ENCODE measurements at places on chromosomes 5 and 9.
A peak's percentile ranks its signal among the peaks of the same experiment; 100 is the strongest.

- no peak for DNase-seq
Measured at GRCh38 chr5:172534229-172535107, 80.1 kb upstream of the SH3PXD2B start.

- DNase-seq = no peak
Measured at GRCh38 chr5:108334225-108334624, 47.7 kb downstream of the FBXL17 start.

DNA sequence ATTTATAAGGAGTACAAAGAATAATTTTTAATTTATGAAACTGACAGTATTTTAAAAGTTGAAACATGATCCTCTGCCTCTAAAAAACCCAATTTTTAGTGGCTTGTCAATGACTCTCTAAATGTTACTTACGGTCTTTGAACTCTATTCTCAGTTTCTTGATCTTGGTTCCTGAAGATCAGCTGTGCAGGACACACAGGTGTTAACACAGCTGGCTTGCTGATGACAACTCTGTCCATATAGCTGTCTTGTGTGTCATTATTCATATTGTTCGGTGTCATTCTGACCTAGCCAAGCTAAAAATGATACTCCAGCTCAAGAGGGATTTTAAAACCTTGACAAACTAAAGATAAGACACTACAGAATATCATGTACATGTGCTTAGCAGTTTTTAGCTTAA, 314.5 kb downstream of the CCDC171 start:
- no peak for DNase-seq

DNA sequence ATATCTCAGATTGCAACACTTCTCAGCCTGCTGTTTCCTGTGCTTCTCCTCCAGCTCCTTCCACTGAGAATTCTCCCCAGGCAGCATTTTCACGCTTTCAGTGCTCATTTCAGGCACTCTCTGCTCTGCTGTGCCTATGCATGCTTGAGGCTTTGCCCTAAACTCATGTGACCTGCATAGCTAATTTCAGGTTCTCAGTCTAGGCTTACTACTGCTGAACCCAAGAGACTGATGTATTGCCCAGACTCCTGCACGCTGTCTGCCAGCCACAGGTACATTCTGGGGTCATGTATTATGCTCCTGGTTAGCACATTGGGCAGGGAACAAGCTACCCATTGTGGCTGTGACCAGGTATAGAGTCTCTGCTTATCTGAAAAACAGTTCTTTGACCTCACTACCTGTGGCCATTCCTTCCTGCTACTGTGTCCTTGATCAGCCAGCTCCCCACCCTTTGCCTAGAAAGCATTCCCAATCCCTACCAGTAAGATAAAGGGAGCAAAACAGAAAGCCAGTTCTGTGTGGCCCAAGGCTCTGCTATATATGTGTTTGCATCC, 34.7 kb downstream of the PIP5K1B start:
- no peak for DNase-seq

- no peak for DNase-seq
Measured at GRCh38 chr5:96318569-96319110, 114.4 kb downstream of the PCSK1 start.

GRCh38 chr5:102040326-102040725, 255.8 kb downstream of the SLCO4C1 start:
- DNase-seq = no peak

DNA sequence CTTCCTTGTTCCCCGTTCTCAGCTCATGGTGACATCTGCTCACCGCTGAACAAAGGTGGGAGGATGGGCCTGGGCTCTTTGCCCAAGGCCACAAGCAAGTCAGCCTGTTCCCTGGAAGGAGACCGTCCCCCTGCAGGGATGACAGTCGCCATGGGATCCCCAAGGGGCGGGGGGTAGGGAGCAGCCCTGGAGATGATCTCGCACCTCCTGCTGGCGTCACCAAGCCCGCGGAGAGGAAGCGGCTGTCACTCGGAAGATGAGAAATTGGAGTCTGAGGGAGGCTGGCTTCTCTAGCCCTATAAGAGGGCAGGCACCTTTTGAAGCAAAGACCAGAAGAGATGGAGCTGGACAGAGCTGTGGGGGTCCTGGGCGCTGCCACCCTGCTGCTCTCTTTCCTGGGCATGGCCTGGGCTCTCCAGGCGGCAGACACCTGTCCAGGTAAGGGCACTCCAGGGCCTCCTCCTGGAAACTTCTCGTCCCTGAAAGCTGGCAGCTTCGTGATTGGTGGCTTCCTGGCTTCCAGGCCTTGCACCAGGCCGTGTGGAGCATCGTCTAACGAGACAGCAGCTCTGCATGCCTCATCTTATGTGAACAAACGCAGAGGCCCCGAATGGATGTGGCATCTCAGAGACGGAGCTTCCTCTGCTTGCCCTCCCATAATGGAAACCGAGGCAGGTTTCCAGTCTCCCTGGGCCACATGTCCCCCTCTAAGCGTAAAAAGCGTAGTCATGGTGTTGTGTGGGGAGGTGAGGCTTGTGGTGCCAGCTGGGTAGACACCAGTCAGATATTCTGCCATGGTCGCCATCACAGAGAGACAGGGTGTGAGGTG, at the start of gene FCN2:
Gene FCN2 (plus strand): TSS at position 327 of the 829 bp plus-strand sequence. CDS start 12 bp downstream, at position 339.
- no peak for DNase-seq

DNA sequence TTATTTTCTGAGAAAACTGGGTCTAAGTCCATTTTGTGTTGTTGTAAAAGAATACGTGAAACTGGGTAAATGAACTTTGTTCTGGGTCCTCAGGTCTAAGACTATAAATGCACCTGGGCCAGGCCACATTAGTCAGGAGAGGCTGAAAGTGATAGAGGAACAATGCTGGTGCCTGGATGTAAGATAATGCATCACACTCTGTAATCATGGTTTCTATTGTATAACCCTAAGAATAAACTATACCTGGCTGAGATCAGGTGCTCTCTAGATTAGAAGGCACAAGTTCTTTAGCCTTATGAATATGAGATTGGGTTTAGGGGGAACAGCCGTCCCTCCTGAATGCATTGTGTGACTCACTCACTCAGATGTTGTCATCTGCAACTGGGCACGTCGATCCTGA, 675.5 kb downstream of the HTR1A start:
- DNase-seq = no peak

DNA sequence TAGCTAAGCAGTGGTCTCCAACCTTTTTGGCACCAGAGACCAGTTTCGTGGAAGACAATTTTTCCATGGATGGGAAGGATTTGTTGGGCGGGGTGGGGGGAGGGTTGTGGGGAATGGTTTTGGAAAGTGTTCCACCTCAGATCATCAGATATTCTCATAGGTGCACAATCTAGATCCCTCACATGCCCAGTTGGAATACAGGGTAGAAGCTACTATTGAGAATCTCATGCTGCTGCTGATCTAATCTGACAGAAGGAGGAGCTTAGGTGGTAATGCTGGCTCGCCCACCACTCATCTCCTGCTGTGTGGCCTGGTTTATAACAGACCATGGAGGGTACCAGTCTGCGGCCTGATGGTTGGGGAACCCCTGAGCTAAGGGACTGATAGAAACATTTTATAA, 662.7 kb upstream of the RGMB start:
- no peak for DNase-seq

DNA sequence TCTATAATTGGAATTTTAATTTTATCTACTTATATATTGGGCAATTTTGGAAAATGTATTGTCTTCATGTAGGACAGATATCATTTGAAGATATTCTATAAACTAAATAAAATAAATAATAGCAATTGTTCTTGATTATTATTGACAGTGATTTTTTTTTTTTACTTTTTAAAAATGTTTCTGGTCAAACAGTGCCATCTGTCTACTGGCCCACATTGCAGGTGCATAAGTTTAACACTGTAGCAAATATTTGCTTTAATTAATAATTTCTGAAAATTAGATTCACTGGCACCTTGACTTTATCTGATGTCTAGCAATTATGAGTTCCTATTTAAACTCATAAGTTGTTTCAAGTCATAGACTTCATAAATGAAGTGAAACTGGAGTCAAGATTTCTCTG, 41.1 kb upstream of the ISOC1 start:
- DNase-seq = no peak

GRCh38 chr9:126534431-126535186, 79.1 kb upstream of the LMX1B start:
- DNase-seq = no peak

DNA sequence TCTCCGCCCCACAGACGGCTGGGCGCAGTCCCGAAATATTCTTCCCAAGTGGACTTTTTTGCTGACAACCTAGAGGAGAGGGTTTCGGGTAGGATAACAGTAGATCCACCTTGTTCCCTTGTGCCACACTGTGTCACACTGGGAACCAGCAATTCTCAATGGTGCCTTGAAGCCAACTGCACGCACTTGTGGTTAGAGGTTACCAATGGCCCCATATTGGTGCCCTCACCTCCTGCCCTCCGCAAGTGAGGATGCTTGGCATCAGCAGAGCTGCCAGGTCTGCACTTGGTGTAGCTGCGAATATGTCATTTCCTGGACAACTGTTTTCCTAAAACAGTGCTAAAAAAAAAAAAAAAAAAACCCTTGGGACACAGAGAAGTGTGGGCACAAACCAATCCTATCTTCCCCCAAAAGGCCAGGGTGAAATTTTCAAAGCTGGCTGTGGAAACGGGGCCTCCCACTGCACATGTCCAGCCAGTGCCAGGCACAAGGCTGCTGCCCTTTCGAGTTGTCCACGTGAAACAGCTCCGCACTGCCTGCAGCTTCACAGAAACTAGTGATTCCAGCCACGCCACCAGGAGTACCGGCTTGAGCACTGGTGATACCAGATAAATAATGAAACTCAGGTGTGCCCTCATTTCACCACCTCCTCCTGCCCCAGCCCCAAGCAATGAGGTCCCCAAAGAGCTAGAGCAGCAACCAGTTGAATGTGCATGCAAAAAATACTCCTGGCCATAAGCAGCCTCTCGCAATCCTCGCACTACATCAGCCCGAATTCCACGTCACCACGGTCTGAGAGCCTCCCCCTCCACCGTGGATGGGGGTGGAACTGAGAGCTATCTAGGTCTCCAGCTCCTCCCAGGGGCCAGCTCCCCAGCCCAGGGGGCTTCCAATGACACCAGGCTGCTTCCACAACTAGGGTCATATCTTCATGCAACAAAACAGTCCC, 51.2 kb downstream of the USP20 start:
- no peak for DNase-seq

DNA sequence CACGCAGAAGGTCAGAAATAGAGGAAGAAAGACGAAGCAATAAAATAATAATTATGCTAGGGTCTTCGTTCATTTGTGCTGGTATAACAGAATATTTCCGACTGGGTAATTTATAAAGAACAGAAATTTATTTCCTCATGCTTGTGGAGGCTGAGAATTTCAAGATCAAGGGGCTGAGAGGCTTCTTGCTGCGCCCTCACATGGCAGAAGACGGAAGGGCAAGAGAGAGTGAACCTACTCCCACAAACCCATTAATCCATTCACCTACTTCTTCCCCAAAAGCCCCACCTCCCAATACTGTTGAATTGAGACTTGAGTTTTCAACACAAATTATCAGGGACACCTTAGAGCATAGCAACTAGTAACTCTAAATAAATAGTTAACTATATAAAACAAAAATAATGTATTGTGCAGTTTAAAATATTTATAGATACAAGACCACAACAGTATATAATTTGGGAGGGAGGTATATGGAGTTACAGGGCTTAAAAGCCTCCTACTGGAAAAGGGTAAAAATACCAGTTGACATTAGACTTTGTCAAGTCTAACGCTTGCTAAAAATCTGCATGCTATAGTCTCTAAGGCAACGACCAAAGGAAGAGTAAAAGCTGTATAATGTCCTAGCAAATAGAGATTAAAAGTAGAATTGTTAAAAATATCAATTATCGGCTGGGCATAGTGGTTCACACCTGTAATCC, 40.3 kb upstream of the NAA35 start:
- DNase-seq = peak; percentile 14

- no peak for DNase-seq
Measured at GRCh38 chr9:136370687-136371532, 2.6 kb downstream of the CARD9 start.

- DNase-seq = peak; percentile 50
Measured at GRCh38 chr5:58016358-58016757, 443.5 kb downstream of the PLK2 start.

GRCh38 chr9:107423540-107423939, 66.0 kb downstream of the KLF4 start:
- no peak for DNase-seq

DNA sequence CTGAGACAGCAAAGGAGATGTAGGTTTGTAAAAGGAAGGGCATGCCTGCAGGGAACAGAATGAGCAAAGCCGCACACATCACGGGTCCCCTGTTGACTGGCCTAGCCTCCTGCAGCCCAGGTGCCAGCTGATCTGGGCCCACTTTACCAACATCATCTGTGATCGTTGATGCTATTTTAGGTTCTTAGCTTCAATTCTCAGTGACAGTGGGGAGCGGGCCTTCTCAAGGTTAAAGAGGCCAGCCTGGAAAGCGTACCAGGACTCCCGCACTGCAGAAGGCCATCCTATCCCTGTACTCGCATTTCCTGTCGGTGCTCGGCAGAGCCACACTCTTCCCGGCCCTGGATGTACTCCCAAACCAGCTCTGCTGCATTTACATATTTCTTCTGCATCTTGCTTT, 213.5 kb upstream of the IRX1 start:
- DNase-seq = no peak

DNA sequence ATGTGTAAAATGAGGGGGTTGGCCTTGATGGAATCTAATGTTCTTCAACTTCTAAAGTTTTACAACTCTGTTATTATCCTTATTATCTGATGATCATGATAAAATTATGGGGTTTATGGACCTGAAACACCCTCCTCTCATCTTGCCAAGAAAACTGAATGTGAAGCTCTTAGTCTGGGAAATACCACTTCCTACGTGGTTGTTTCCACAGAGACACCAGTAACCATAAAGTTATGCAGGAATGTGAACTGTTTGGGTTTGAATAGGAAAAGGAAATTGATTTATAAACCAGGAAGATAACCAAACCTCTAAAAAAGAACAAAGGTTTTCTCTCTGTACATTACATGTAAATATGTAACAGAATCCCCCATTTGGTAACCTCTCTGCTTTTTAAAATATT, 28.3 kb upstream of the RAI14 start:
- DNase-seq = no peak

- DNase-seq = no peak
Measured at GRCh38 chr5:93120051-93120450, 461.0 kb downstream of the NR2F1-AS1 start.

All from urothelium cell line (cell line).